ENCODE measurements at places on chromosomes 2 and 18.

DNA sequence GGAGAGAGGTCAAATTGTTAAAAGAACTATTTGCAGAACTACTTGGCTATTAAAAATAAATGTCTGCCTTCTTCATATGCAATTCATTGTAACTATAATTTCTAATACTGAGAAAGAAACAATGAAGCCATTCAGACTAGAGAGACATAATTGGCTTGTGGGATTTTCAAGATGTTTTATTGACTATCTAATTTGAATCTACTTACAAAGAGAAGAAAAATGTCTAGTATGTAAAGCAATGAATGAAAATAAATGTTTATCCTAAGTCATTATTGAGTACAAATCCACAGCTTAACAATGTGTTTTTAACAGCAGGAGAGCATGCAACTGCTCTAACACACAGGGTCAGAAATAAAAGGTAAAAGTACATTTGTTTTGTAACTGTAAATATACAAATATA is 19.2 kb downstream of the RMP24 start:
- no peak for DNase-seq

GRCh38 chr2:120769787-120770120 is 34.1 kb downstream of the GLI2 start:
- DNase-seq = no peak

GRCh38 chr2:134555411-134555810 is 163.4 kb downstream of the TMEM163 start:
- no peak for DNase-seq

GRCh38 chr2:88377641-88377991 is 74.9 kb downstream of the FOXI3 start:
- DNase-seq = no peak

DNA sequence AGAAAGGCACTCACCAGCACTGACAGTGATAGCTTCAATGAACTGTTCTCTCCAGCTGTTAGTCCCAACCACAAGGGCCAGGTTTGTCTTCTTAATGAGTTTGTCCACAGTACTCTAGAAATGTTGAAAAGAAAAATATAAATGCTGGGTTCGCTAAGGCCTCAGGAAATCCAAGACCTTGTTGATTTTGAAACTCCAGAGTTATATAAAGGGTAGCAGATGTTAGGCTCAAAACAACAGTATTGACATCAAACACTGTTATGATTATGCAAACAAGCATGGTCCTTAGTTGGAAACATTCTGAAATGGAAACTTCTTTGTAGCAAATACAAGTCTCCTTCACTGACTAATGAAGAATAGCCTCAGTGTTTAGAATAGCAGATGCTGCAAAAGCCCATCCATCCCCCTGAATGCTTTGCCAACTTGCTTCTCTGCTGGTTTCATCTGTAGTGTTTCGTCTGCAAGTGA is 291.1 kb downstream of the SLC8A1 start:
- DNase-seq = no peak

- DNase-seq = no peak
These were observed 162.6 kb upstream of the SIX3 start for GRCh38 chr2:44778671-44779476.

DNA sequence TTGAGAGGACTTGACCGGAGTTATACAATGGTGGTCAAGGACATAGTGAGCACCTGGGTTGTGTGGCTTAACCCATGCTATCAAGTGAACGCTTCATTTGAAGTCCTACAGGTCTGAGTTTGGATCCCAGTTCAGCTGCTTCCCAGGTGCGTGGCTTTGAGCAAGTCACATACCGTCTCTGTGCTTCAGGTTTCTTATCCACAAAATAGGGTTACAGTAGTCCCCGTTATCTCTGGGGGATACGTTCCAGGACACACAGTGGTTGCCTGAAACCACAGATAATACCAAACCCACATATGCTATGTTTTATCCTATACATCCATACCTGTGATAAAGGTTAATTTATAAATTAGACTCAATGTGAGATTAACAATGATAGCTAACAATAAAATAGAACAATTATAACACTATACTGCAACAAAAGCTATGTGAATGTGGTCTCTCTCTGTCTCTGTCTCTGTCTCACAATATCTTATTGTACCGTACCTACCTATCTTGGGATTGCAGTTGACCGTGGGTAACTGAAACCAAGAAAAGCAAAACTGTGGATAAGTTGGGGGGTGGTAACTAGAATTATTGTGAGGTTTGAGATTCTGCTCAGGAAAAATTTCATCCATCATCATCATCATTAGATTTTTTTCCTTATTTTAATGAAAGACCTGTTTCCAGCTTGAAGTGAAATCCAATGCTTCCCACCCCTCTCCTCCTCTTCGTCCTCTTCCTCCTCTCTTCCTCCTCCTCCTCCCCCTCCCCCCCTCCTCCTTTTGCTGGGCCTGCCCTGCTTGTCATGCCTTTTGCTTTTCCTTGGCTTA is 22.7 kb downstream of the LBH start:
- DNase-seq = no peak

DNA sequence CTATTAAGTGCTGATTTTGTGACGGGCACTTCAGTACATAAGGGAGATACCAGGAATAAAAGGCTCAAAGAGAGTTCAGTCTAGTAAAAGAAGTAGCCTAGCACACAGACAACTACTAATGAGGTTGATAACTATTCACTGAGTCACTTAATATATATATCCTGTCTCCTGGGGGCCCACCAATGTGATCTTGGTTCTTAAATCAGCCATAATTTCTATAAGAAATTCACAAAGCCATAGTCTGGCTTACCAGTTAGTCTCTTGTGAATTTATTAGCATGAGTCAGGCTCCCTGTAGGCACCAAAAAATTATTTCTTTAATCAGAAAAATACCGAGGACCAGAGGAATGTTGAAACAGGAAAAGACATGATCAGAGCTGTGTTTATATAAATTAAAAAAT is 10.4 kb downstream of the KCNE4 start:
- DNase-seq = no peak

DNA sequence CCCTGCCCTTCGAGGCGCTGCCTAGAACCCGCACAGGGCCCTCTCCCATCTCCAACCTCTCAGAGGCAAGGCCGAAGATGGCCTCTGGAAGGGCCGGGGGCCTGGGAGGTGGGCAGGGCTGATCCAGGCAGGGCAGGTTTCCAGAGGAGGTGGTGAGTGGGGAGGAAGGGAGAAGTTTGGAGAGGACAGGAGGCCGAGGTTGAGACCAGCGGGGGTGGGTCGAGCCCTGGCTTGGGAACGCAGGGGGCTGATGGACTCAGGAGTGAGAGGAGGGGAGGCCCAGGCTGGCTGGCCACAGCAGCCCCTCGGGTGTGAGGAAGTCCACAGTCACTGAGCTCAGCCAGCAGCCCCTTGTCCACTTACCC is 10.5 kb downstream of the CAPN10 start:
- DNase-seq = no peak

GRCh38 chr18:49582579-49582978 is 20.7 kb downstream of the LIPG start:
- DNase-seq = no peak

DNA sequence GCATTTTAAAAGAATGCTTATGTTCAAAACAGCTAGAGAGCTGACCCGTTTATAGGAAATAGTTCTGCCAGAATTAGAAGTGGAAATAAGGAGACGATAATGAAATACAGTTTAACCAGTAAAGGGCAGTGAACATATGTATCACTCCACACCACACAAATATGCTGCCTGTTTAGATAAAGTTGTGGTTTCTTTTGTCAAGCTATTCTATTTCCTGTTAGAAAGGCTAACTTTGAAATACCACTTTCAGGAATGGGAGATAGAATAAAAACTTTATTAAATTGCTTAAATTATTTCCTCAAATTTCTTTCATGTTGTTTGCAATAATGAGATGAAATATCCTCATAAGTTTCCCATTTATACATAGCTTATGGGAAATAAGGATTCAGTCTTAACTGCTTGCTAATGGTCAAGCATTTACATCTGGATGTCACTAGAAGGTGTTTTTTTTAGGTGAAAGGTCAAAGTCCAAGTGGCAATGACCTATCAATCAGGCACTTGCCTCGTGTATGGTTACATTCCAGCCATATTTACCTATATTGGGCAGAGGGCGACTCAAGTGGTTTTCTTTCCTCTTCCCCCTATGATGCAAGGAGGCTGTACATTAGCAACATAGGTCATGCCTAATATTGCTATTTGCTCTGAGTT is 148.9 kb downstream of the ZEB2 start:
- DNase-seq = no peak

DNA sequence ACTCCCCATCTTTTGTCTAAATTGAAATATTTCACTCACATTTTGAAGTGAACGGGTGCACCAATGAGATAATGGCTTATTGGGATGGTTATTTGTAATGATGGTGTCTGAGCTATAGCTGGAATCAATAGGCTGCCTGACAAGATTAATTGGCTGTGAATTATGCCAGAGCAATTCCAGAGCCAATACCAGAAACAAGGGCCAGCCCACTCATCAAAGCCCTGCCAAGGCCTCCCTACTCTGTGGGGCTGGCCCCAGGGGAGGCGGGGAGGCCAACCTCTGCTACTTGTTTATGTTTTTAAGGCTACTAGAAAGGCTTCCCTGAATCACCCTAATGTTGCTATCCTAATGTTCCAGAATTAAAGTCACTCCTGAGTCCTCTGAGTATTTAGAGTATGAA is 29.1 kb upstream of the NEMP2 start:
- no peak for DNase-seq

DNA sequence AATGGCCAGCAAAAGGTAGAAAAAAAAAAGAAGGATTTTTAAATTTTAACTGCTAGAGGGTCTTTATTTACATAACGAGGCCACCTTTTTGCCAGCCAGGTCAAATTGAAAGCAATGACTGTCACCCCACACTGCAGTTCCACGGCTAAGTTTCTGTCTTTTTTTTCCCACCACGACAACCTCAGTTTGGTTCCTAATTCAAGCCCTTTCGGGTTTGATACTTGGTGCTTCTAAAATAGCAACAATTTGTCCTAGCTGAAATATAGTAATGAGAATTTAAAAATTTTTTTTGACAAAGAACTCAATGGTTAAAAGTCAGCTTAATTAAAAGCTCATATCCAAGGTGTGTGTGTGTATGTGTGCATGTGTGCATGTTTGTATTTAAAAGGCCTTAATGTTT is 16.4 kb upstream of the NMS start:
- DNase-seq = no peak

GRCh38 chr18:38290229-38290628 is 724.6 kb upstream of the CELF4 start:
- DNase-seq = no peak

DNA sequence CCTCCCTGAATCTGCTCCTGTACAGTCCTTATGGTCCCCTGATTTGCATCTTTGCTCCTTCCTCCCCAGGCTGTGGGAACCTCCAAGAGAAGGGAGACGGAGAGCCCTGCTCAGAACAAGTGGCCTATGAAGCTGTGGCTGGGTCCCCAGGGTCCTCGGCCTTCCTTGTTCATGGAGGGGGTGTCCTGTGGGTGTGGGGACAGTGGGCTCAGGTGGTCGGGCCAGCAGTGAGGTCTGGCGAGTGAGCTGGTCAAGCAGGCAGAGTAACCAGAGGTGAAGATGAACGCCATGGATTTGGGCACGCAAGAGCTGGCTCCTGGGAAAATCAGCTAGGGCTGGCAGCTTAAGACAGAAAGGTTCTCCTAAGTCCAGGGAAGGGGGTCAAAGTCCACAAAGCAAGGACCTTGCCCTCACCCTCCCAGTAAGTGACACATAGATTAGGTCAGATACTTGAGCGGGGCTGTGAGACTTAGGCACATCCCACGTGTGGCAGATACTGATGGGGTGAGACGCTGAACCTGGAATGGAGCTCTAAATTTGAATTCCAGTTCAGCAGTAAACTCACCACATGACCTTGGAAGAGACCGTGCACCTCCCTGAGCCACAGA is 24.8 kb downstream of the GNLY start:
- no peak for DNase-seq

DNA sequence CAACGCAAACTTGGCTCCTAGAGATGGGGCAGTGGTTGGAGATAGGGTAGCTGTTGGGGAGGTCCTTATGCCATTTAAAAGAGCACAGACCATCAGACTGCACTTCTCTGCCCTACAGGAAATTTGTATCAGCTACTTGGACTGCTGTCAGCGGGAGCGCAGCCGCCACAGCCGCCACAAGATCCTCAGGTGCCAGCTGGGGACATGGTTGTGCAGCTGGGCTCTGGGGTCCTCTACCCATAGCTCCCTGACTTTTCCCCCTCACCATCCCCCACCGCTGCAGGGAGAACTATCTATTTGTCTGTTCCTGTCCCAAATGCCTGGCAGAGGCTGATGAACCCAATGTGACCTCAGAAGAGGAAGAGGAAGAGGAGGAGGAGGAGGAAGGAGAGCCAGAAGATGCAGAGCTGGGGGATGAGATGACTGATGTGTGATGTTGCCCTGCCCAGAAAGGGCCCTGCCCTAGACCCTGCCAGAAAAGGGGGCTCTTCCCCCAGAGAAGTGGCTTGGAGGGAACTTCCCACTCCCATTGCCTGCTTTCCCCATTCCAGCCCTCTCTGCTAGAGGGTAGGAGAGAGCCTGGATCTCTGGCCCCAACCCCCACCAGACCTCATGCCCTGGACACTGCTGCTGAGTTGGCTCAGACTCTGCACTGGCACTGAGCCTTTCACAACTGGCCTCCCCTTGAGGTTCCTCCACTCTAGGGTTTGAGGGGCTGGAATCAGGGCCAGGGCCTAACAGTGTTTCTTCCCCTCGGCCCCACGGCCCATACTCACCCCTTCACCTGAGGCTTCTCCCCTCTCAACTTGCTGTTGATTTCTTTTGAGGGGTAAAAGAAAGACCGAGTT is 7.3 kb downstream of the PRADC1 start:
- no peak for DNase-seq

DNA sequence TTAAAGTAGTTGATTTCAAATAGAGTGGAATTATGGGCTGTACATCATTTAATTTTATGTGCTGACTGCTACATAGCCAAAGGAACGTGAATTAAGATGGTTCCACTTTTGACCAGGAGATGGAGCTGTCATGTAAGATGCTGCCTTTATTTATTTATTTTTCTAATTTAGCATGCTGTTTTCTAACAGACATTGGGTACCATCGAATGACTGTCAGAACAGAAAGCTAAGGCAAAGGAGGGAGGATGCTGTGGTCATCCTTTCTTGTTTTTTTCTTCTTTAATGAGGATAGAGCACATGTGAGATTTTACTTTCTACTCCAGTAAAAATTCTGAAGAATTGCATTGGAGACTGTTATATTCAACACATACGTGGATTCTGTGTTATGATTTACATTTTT is at the start of gene SCN2A:
SCN2A (plus strand) TSS at position 185 of the 400 bp plus-strand sequence. CDS start 56,410 bp downstream, outside the sequence.
- no peak for DNase-seq

- DNase-seq = no peak
These were observed 50.0 kb upstream of the RFX8 start for GRCh38 chr2:101524806-101525430.

DNA sequence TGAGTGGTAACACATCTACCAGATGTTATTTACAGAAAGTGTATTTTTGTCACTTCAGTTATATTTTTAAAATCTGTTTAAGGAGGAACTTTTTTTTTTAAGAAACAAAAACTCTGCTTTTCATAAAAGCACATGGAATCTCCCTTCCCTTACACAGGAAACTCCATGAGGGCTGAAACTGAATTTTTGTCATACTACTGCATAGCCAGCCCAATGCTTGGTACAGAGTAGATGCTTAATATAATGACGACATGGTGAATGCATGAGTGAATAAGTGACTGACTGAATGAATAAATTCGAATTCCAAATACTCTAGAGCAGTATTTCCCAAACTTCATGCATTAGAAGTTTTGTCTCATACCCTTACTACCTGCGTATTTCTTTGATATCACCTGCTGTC is 86.5 kb downstream of the ROCK2 start:
- no peak for DNase-seq

- no peak for DNase-seq
These were observed 50.0 kb upstream of the PAPOLG start for GRCh38 chr2:60706021-60706420.

GRCh38 chr18:11533942-11534496 is 75.4 kb upstream of the SLC35G4 start:
- no peak for DNase-seq

GRCh38 chr2:58866946-58867345 is 625.8 kb upstream of the FANCL start:
- DNase-seq = no peak

Measured in T-helper 1 cell (primary cell).